ENCODE measurements at places on chromosomes 4 and X.

- no peak for DNase-seq
Measured at GRCh38 chr4:41679991-41680390, 68.5 kb downstream of the PHOX2B start.

DNA sequence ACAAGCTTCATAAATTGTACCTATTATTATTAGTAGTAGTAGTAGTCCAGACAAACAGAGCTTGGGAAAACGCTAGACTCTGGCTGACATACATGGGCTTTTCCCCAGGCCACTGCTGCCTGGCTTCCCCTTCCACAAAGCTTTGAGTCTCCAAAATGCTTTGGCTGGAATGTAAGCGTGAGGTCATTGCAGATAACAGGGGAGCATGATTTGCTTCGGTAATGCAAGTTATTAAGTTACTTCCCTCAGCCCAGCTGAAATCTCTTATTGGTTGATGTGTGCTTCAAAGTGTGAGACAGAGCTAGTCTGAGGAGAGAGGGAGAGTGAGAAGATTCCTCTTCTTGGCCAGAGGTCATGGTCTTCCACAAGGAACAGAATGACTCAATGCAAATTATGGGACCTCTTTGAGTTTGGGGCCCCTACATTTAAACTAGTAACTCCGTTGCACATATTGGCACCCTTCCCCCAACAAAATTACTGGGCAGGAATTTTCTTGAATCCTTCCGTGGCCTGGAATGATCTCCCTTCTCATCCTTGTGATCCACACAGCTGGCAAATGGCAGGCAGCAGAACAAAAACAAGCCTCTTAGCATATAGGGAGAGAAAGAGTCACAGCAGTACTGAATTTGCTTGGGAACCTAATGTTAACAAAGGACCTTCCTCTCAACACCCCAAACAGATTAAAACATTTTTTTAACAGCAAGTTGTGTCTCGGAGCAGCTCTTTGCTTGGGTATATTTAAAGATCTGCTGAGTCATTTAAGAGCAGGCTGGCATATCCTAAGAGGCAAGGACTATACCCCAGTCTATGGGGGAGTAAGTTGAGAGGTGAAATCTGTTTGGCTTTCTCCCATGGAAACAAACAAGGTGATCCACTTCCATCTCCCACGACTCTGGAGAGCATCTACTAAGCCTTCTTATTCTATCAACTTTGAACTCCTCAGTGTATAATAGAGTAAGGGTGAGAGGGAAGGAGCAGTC lies 19.9 kb downstream of the AR start:
- no peak for DNase-seq

GRCh38 chr4:143148521-143148920 lies 36.2 kb upstream of the USP38 start:
- no peak for DNase-seq

GRCh38 chrX:53456254-53456653 lies 22.1 kb upstream of the HSD17B10 start:
- DNase-seq: no peak

- no peak for DNase-seq
Measured at GRCh38 chr4:119138046-119138445, 2.4 kb downstream of the MYOZ2 start.

DNA sequence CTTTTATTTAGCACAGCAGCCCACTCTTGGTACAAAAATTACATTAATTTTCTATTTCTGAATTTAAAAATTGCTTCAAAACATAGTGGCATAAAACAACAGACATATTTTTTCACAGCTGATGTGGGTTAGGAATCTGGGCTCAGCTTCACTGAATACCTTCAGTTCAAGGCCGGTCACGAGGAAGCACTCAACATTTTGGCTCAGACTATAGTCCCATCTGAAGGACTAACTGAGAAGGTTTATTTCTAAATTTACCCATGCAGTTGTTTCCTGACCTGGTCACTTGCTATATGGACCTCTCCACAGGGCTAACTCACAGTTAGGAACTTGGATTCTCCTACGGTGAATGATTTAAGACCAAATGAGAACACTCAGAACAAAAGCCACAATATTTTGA lies 1230.2 kb upstream of the ADGRL3 start:
- DNase-seq: no peak

GRCh38 chrX:101348452-101349192 lies at the start of gene TIMM8A:
TSS of gene TIMM8A (minus strand) at chrX:101348742. CDS start at chrX:101348664, 78 bp downstream.
- peak; percentile 74 for DNase-seq

DNA sequence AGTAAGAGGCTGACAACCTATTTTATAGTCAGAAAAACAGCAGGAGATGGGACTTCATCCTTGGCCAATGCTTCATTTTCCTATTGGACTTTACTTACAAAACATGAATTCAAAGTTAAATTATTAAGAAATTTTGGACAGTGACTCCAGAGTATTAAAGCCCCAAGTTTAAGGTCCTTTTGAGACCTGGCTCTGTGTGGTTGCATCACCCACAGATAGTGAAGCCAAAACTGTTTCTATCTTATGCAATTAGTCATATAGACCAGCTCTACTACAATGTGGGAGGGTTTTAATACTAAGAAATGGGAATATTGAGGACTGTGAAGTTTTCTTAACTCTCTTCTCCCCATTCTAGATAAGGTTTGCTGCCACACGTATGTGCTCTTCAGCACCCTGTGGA lies 196.7 kb upstream of the AR start:
- DNase-seq: no peak

GRCh38 chr4:8513931-8514330 lies 66.3 kb upstream of the GPR78 start:
- DNase-seq: no peak

DNA sequence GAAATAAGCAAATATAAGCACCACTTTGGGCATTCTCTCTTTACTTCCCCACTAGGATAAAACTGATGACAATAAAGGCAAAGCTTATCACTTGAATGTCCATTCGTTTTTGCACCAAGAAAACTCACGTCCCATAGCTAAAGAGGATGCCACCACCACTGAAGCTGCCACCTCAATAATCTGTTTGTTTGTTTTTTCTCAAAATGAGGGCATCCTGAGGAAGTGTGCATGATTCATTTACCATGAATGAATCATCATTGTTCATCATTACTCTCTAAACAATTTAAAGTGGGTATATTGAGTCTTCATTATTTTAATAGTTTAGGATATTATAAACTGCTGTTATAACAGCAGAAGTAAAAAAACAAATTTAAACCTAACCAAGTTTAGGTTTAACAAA lies 168.2 kb downstream of the DCTD start:
- DNase-seq: no peak

GRCh38 chr4:25861951-25862410 lies 807 bp downstream of the SEL1L3 start:
- peak; percentile 13 for DNase-seq

Data from activated CD4-positive, alpha-beta T cell treated with anti-CD3 and anti-CD28 coated beads, Interleukin-2, amount 50 U/mL, for 24 hours (primary cell).